ENCODE measurements at places on chromosomes 13 and 19.
A peak's percentile ranks its signal among the peaks of the same experiment; 100 is the strongest.

GRCh38 chr13:80039000-80039399 lies 301.9 kb downstream of the SPRY2 start:
- no peak for DNase-seq

DNA sequence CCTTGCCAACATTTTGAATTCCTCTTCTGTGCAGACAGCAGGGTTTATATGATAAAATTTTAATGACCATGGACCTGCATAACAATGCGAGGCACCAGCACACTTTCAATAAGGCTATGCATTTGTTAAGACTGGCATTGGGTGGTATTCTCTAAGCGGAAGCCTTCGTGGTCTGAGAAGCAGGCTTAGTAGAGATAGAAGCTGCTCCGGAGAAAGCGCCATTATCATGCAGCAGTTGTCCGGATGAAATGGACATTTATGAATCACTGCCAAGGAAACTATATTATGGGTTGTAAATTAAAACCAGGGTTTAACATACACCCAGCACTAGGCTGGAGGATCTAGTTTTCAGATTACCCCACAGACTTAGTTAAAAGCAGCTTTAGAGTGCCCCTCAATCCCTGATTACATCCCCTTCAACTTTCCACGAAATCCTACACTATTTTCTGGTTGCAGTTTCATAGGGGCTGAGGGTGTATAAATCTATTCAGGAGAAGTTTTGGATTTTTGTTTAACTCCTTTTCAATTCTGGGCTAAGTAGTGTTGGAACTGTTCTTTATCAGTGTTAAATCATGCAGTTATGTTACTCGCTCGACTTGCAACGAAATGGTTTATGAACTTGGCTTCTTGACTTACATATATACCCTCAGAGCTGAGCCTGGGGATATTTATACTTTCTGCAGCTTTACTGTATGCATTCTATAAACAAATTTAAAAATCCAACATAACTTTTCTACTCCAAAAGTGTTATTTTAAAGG lies 193.3 kb downstream of the PCDH9 start:
- no peak for DNase-seq

DNA sequence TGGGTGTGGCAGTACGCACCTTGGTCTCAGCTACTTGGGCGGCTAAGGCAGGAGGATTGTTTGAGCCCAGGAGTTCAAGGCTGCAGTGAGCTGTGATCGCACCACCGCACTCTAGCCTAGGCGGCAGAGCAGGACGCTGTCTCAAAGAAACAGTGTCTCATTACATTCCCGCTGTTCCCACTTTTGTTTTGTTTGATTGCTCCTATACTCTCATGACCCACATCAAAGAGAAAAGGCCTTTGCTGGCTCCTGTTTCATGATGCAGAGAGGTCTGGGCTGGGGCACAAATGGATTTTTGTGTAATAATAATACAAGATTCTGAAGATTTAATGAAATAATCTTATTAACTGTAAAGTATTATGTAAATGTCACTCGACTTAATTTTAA lies 85.7 kb downstream of the LACC1 start:
- no peak for DNase-seq

DNA sequence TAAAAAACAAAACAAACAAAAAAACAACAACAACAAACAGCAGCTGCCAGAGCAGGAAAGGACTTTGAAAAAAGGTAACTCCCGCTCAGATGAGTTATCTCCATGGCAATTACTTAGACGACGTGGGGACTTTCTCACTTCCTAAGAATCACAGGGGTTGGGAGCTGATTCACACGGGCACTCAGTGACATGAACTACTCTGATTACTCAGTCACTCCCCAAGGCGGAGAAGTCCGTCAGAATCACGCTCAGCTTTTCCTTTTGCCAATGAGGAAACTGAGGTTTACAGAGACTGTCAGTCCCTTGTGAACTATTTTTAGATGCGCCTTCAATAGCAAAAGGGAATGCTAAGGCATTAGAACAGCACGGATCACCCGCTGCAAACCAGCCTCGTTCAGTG lies 32.3 kb upstream of the MATK start:
- no peak for DNase-seq

DNA sequence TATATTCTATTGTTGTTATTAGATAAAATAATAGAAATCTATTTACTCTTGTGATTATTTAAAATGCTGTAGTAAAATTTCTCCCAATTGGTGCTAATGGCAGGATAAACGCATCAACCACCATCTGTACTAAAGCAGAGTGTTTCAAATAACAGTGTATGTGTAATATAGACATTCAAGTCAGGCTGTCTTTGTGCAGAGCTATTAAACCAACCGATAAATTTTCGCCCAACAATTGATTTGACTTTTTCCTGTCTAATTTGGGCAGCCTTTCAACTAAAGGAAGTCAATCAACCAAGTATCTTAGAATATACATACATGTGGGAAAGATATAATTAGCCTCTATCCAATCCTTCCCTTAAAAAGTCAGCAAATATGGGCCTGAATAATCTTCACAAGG lies 5.8 kb downstream of the AMER2 start:
- DNase-seq: no peak

DNA sequence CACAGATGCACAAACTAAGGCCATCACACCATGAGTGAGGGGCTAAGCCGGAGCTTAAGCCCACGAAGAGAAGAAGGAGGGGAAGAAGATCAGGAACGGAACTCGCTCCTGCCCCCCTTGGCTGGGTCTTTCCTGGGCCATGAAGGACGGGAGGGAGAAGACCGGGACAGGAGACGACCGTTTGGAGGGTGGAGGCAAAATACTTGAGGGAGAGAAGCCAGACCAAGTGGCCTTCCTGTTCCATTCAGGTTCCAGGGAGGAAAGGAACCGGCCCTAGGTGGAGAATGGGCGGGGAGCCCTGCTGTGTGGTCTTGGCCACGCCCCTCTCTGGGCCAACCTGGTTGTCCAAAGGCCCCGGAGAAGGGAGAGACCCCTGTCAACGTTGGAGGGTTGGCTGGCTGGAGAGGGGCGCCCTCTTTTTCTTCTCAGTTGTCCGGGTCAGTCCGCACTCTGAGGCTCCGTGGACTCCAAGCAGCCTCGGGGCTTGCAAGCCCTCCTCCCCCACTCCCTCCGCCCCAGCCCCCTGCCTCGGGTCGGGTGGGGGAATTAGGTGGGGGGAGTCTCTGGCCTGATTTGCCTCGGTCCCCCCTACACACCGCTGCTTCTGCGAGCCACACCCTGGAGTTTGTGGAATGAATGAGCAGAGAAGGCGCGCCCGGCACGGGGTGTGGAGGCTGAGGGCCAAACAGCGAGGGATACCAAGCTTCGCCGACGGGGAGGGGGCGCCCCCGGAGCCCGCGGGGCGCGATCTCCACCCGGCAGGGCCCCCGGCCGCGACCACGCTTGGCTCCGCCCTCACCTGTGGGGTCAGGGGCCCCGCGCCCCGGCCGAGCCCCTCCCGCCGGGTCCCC lies 757 bp downstream of the FBN3 start:
- DNase-seq: peak; percentile 23

Measured in SK-N-DZ (cell line).